HFFc6 (cell line): ENCODE measurements at places on chromosomes 5 and 9.

- no peak for DNase-seq
Observed at GRCh38 chr5:36152324-36153297, 700 bp downstream of the SKP2 start.

- DNase-seq, result no peak
Observed at GRCh38 chr5:39057734-39058133, 16.5 kb downstream of the RICTOR start.

DNA sequence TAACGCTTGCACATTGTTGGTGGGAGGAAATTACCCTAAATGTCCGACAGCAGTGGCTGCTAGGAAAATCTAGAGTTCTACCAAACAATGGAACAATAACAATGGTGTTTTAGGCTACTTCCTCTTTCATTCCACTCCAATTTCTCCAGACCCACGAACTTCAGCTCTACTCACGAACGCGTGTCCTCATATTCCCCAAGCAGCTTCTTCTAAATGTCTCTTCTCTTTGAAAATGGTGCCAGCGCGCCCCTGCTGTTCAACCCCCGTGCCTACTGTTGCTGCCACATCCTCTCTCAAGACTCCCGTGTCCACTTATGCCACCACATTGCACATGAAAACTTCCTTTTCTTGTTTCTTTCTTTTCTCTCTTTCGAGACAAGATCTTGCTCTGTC, 25.6 kb downstream of the OR2V2 start:
- DNase-seq, result no peak

- no peak for DNase-seq
Observed at GRCh38 chr5:1703352-1704050, 96.1 kb downstream of the MRPL36 start.
